ENCODE measurements at places on chromosomes 6 and 20. TPM values are rescaled to one million over a fixed set of nuclear protein-coding genes. Genes with fewer than 3 reads are reported as not detected.

DNA sequence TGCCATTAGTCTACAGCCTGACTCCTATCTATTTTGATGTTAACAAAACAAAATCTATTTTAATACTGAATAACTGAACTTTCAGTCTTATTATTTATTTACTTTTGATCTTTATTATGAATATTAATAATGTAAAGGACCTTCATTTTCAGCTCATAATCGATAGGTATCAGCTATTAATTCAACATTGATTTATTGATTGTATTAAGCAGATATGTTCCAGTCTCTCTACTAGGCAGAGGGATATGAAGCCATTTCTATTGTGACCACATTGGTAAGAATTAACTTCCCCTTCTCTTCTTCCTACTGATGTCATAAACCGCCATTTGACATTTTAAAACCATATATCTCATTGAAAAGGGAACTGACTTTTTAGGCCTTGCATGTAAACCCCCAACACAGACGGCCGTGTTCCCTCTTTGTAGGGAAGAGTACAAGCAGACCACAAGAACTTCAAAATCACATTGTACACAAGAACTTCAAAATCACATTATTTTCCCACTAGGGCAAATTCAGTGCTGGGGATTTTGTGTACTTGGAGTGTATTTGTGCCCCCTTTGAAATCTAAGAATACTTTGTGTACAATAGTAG, 69.5 kb upstream of the FABP7 start:
- DNase-seq: no peak

- DNase-seq: no peak
Observed at GRCh38 chr20:11796026-11796425, 121.7 kb upstream of the BTBD3 start.

DNA sequence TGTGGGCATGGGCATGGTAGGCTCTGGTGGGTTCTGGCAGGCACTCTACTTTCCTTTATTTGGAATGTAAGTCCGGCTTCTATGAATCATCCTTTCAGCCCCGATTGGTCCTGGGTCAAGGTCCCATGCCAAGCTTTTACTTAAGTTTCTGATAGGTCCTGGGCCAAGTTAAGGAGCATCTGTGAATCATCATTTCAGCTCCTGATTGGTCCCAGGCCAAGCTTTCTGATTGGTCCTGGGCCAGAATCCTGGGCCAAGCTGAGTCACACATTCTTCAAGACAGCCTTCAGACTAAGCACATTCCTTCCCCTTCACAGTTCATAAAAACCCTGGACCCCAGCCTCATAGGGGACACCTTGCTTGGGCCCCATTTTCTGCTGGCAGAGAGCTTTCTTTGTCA, 231.0 kb upstream of the EYS start:
- no peak for DNase-seq

- no peak for DNase-seq
Observed at GRCh38 chr6:16698162-16698533, 63.1 kb downstream of the ATXN1 start.

- no peak for DNase-seq
Observed at GRCh38 chr20:64176971-64177370, 12.7 kb downstream of the MYT1 start.

GRCh38 chr6:89834884-89835792, 5.5 kb downstream of the CASP8AP2 start:
- DNase-seq: no peak

The COL19A1 gene
- 0.49 TPM for total RNA-seq

The PLCB4 gene
- 27.2 TPM for total RNA-seq

The RFX6 gene
- not detected for total RNA-seq
